ENCODE measurements at places on chromosomes 1 and 21.

- DNase-seq = no peak
Measured at GRCh38 chr1:100414693-100415497, 62.6 kb downstream of the CDC14A start.

GRCh38 chr1:44260792-44261170 is 47.5 kb downstream of the DMAP1 start:
- no peak for DNase-seq

DNA sequence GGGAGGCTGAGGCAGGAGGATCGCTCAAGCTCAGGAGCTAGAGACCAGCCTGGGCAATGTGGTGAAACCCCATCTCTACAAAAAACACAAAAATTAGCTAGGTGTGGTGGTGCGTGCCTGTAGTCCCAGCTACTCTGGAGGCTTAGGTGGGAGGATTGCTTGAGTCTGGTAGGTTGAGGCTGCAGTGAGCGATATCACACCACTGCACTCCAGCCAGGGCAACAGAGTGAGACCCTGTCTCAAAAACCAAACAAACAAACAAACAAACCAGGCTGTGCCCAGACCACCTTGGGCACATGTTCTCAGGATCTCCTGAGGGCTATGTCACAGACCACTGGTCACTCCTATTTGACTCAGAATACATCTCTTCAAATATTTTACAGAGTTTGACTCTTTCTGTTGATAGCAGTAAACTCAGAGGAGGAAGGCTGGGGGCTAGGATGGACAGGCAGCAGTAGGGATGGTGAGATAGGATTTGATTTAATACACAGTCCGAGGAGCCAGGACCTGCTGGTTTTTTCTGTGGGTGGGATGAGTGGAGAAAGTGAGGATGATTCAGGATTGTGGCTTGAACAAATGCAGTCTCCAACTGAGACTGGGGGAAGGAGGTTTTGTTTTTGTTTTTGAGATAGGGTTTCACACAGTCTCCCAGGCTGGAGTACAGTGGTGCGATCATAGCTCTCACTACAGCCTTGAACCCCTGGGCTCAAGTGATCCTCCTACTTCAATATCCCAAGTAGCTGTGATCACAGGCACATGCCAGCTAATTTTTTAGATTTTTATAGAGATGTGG is 46.5 kb downstream of the OLFML3 start:
- no peak for DNase-seq

GRCh38 chr1:246152986-246153431 is 354.1 kb downstream of the SMYD3 start:
- DNase-seq = no peak

Measured in H54 (cell line).